ENCODE measurements at places on chromosomes 5 and 9. TPM values are rescaled to one million over a fixed set of nuclear protein-coding genes. Genes with fewer than 3 reads are reported as not detected.

ESM1 gene
- total RNA-seq = 406 TPM

PAEP gene
- total RNA-seq = not detected

ZNF300 gene
- total RNA-seq = 4.9 TPM

PROB1 gene
- total RNA-seq = 0.40 TPM

ARHGEF37 gene
- total RNA-seq = 0.99 TPM

GABRA1 gene
- total RNA-seq = under 0.01 TPM

TMEM232 gene
- 5.9 TPM for total RNA-seq

S100Z gene
- not detected for total RNA-seq

ADAMTS19 gene
- total RNA-seq = 0.26 TPM

ARL14EPL gene
- not detected for total RNA-seq

PCDHA1 gene
- under 0.01 TPM for total RNA-seq

OR13C9 gene
- 0.06 TPM for total RNA-seq

TAF11L5 gene
- total RNA-seq = not detected

GRIN3A gene
- total RNA-seq = under 0.01 TPM

SPZ1 gene
- total RNA-seq = not detected

SLC36A2 gene
- total RNA-seq = not detected

Measured in aortic smooth muscle cell (primary cell).